ENCODE measurements at places on chromosomes 7 and 10.
A peak's percentile ranks its signal among the peaks of the same experiment; 100 is the strongest.

- DNase-seq = no peak
Observed at GRCh38 chr10:128660726-128661125, 534.5 kb upstream of the MKI67 start.

DNA sequence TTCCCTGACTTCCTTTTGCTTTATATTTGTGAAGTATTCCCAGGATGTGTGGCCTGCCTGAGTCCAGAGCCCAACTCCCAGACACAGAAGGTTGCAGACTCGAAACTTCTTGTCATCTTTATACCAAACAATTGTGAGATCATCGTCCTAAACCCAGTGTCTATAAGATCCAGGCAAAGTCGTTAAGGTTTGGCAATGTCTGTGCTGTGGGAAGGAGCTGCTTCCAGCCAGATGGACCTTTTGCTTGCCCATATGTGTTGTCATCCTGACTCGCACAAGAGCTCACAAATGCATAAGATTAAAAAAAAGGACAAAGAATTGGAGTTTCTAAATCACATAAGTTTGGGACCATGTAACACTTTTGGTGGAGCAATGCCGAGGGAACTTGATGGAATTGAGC lies 37.0 kb downstream of the WNT2 start:
- no peak for DNase-seq

DNA sequence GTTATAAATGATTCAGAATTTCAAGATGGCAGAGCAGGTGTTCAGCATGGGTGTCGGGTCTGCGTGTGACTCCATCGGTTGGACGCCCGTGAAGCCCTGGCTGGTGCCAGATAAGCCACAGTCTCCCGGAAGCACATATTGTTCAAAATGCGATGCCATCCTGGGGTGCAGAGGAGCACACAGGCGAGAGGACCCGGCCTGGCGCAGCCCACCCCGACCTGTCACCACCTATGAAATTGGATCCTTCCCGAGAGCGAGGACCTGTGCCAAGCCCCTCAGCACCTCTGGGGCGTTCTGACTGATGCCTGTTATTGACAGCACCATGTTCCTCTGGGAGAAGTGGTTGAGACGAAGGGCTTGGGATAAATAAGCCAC lies 110.1 kb downstream of the ACTR3B start:
- DNase-seq = no peak

- no peak for DNase-seq
Observed at GRCh38 chr7:117961235-117961634, 88.0 kb upstream of the CTTNBP2 start.

GRCh38 chr10:18583575-18584270 lies 67.7 kb downstream of the NSUN6 start:
- no peak for DNase-seq

- no peak for DNase-seq
Observed at GRCh38 chr7:6057316-6058129, 26.3 kb downstream of the ANKRD61 start.

- DNase-seq = no peak
Observed at GRCh38 chr7:10082896-10083295, 890.8 kb upstream of the PHF14 start.

DNA sequence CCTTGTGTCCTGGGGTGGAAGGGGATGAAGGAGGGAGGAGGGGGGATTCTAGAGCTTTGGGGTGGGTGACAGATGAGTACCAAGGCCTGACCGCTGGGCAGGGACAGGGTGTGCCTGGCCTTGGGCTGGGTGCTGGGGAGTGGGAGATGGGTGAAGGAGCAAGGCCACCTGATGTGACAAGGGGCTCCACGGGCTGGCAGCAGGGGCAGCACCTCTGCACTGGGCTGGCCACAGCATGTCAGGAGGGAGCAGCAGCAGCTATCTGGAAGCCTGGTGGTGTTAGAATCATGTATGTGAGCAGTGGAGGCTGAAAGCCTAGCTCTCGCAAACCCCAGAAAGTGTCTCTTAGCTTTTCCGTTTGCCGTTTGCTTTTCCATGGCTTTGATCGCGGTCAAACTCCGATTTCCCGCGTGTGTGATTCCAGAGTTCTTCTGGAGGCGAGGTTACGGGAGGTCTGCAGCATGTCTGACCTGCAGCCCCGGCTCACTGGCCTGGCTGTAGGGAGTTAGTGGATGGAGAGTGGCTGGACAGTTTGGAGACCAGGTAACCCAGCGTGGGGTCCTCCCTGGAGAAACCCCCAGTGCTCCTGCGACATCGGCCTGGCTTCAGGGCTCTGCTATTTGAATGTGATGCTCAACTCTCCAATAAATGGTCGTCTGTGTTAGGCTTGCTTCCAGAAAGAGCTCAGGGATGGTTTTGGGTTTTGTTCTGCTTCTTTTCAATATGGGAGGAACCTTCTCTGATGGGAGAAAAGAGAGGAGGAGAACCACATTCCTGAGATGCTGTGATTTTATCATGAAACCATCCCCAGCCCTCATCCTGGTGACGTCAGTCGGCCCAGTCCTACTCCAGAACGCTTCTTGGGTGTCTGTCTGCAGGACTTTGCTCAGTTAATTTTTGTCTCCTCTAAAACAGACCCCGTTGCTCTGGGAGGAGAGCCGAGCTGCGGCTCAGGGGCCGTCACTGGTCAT lies 105.5 kb downstream of the CUX1 start:
- no peak for DNase-seq

- DNase-seq = peak; percentile 29
Observed at GRCh38 chr7:112453505-112454171, 3.4 kb downstream of the IFRD1 start.

DNA sequence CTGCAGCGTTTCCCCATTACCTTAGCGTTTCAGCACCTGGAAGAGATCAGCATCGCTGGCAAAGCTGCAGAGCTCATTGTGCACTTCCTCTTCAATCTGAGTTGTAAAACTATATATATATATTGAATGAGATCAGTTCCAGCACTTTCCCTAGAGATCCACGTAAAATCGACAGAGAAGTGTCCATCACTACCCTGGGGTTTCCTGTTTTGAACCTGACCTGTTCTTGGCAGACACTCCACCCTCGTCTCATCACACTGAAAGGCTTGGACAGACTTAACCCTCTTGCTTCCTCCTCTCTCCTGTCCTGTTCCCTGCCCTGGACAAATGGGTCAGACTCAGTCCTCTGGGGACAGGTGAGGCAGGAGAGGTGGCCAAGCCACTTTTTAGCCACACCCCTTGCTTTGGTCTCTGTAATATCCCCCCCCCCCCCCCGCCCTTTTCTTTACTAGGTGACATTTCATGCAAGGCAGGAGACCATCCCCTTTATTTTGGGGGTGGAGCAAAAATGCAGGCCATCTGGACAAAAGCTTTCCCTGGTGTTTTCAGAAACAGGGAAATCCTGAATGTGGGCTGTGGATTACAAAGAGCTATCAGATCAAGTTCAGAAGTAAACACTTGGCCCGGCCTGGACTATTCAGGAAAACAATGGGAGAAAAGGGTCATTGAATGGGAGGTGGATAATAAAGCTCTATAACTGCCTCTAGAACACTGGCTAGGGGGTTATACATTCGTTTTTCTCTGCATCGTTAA lies 83.7 kb upstream of the KDM7A start:
- no peak for DNase-seq

- DNase-seq = no peak
Observed at GRCh38 chr7:127961786-127962453, 69.3 kb downstream of the LRRC4 start.

DNA sequence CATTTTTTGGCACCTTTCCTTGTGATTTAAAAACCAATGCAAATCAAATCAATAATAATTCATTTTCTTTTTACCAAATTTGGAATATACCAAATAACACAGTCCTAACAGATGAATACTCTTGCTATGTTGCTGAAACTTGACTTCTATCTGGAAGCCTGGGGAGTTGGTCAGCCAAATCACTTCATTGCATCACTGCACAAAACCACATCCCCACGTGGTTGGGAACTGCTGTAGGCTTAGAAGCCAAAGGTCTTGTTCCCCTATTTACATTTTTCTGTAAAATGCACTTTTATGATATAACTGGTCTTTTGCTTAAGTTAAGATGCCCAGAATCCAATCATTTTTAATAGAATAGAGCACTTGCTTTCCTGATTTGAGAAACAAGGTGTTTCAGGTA lies 15.2 kb downstream of the GPR85 start:
- peak; percentile 8 for DNase-seq

DNA sequence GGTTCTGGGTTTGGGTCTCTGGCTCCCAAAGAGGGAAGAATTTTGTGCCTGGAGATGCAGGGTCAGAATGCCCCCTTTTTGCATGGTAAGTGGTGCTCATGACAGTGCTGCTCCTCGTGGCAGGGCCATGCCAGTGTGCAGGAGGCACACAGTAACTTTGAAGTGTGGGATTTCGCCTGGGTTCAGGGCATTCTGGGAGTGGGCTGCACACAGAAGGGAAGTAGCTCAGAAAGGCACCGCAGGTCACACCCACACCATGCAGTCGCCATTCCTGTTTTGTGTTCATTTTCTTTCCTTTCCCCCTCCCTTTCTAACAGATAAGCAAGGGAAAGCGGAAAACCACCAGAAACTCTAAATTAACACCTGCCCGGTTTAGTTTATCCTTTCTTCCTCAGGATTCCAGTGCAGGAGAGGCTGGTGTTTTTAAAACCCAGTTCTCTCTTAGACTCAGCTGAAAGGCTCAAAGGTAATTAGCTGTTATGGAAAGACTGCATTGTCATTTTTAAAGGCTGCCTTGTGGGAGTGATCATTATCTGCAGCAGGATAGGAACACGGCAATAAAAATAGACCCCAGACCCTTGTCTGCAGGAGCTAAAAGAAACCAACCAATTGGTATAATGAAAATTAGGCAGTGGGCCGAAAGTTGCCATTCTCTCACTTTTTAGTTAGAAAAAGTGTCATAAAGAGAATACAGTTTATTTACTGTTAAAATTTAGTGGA lies 50.2 kb downstream of the EEPD1 start:
- no peak for DNase-seq

- DNase-seq = peak; percentile 30
Observed at GRCh38 chr7:132709971-132710567, 133.8 kb upstream of the PLXNA4 start.

GRCh38 chr10:98326621-98327027 lies 58.6 kb upstream of the LOXL4 start:
- DNase-seq = no peak

DNA sequence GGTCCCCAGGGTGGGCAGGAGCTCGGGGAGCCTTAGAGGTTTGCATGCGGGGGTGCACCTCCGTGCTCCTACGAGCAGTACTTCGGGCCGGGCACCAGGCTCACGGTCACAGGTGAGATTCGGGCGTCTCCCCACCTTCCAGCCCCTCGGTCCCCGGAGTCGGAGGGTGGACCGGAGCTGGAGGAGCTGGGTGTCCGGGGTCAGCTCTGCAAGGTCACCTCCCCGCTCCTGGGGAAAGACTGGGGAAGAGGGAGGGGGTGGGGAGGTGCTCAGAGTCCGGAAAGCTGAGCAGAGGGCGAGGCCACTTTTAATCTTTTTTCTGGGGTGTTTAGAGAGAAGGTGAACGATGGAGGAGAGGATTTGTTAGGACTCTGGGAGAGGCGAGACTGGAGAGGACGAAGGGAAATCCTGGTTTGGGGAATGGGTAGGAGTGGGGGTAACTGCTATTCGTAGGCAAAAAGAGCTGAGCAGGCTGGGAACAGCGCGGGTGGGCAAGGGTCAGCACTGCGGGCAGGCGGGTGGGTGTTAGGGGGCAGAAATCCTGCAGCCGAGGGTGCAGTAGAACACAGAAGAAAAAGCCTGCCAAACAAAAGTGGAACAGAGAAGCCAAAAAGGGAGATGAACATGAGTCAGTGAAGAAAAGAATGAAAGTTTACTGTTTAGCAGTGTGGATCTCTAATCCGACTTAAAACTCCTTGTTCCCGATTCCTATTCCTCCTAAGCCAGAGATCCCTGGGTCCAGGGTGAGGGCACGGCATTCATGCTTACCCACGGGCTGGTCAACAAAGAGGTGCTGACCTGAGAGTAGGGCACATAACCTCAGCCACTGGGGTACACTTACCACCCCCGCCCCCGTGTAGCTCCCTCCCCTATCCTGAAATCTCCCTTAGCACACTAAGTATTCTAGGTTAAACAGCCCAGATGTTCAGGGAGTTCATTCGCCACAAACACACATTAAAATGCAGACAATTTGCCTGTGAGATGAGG lies 26.9 kb downstream of the PRSS2 start:
- peak; percentile 16 for DNase-seq

DNA sequence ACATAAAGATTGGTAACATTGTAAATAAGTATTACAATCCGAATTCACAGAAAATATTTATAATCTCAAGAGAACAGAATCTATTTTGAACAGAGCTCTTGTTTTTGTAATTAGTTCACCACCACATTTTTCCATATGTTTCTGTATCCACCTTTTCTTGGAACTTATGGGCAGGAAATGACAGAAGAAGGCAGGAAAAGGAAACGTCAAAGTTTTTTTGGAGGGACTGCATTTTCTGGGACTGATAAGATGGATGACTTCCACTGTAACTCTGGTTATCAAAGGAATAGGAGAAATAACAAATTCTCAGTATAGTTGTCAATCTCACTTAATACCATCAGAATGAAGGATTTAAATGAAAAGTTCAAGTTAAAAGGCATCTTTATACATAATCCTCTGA lies 75.1 kb upstream of the SMNDC1 start:
- DNase-seq = no peak

GRCh38 chr7:46107610-46108217 lies 186.6 kb upstream of the IGFBP3 start:
- no peak for DNase-seq

GRCh38 chr7:121504482-121504881 lies 108.4 kb upstream of the FAM3C start:
- DNase-seq = peak; percentile 62

DNA sequence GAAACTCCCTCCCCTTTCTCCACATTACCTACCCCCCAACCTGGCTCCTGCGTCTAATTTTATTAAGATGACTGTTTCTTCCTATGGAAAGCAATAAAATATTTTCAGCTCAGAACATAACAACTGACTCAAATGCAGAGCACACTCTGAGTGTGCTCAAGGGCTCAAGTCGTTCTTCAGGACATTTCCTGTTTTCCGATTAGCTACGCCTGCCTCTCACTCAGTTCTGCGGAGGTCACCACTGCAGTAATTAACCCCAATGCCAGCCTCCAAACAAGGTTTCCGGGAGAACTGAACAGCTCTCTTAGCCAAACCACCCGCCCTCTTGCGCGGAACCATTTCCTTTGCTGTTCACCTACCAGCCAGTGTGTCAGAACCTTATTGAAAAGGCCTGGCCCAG lies 19.3 kb downstream of the MYOF start:
- DNase-seq = no peak

GRCh38 chr10:114009281-114009996 lies 34.2 kb upstream of the ADRB1 start:
- DNase-seq = no peak

DNA sequence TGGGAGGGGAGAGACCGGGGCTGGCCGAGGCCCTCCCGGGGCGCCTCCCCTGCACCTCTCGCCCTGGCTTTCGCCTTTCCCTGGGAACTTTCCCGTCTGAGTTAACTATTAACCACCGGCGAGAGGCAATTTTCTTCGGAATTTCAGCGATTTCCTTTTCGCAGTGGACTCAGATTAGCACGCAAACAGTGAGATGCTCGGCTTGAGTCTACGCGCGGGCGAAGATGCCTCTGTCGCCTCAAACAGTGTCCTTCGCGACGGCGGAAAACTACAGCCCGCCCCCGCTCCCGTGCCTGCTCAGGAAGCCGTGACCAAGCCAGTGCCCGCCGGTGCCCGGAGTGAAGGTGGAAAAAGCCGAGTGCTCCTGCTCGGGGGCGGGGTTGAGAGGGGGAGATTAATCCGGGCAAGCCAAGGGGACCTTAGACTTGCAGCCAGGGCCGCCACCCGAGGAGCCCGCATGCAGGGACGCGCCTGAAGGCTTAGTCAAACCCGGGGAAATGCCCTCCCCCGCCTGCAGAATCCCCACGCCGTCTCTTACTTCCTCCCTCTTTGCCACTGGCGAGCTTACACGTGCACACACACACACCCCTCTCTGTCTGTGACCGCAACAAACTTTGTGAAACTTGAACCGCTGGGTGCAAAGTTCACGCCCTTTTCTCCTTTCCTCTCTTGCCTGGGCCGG lies 14.5 kb upstream of the PAX2 start:
- DNase-seq = no peak

GRCh38 chr10:49109669-49110340 lies 5.5 kb downstream of the VSTM4 start:
- DNase-seq = peak; percentile 86

Measured in AG08396 (cell line).